Urinary bladder (tissue), 4 donors: ENCODE measurements at places on chromosomes 6 and 20. TPM values are rescaled to one million over a fixed set of nuclear protein-coding genes. Genes with fewer than 3 reads are reported as not detected.

CENPB gene
- 36.9 TPM for total RNA-seq

COX4I2 gene
- total RNA-seq: 4.8 TPM

MAVS gene
- 13.8 TPM for total RNA-seq

MATN4 gene
- 1.5 TPM for total RNA-seq

SLC22A3 gene
- 11.0 TPM for total RNA-seq

CAP2 gene
- 19.0 TPM for total RNA-seq

TMEM244 gene
- total RNA-seq: not detected

SLC52A3 gene
- 1.9 TPM for total RNA-seq

FAM229B gene
- 27.8 TPM for total RNA-seq

DNA sequence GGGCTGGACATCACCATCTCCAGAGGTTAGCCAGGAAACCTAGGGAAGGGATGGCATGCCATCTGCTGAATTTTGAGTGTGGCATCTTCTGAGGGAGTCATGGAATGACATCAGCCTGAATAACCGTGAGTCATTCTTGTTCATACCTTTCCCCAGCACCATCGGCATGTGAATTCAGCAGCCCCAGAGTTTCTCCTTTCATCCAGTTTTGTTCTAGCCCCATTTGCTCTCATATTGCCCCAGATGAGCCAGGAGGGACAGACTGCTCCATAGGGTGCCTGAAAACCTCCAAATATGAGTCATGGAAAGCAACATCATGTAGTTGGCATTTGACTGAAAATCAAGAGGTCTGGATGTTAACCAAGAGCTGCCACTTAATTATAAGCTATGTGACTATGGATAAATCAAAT, 219.2 kb upstream of the SGK1 start:
- DNase-seq: no peak

DNA sequence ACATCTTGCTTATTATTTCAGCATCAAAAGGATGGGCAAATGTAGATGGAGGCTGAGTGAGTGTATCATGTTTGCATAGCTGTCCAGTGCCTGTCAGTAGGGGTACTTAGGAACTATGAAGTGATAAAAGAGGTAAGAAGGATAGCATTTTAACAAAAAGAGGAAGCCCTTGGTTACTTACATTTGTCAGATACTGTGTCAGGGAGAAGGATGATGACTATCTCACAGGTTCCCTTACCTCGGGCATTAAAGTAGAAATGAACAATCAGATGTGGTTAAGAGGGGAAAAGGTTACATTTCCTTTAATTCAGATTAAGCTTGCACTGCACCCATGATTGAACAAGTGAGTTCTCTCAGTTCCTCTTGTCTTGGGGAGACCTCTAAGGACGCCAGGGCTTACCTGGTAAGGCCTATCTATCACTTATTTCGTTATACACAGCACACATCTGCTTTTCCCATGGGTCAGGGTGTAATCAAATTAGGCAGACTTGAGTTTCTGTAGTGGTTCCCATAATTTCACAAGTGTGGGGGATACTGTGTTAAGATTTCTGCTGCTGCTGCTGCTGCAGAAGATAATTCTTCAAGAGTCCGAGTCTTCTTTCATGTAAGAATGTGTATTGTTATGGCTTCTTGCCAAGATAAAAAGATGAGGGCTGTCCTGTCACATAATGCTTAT, 4.5 kb downstream of the FOXO3 start:
- DNase-seq: no peak

- DNase-seq: no peak
Measured at GRCh38 chr6:157614026-157614568, 208.9 kb upstream of the SNX9 start.

DNA sequence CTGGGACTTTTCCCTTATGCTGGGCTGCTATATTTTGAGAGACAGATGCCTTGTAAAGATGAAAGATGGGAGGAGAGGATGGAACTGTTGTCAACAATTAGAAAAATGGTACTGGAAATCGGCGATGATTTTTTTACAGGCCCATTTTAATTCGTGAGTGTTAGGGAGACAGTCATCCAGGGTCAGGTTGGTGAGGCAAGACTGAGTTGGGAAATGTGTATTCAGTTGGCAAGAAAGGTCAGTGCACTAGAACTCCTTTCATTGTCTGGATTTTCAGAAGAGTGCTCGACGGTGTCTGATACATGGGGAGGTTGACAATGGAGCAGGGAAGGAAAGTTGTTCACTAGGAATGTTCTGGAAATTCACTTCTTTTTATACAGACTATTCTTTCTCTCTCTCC, 394.4 kb downstream of the QKI start:
- no peak for DNase-seq

DNA sequence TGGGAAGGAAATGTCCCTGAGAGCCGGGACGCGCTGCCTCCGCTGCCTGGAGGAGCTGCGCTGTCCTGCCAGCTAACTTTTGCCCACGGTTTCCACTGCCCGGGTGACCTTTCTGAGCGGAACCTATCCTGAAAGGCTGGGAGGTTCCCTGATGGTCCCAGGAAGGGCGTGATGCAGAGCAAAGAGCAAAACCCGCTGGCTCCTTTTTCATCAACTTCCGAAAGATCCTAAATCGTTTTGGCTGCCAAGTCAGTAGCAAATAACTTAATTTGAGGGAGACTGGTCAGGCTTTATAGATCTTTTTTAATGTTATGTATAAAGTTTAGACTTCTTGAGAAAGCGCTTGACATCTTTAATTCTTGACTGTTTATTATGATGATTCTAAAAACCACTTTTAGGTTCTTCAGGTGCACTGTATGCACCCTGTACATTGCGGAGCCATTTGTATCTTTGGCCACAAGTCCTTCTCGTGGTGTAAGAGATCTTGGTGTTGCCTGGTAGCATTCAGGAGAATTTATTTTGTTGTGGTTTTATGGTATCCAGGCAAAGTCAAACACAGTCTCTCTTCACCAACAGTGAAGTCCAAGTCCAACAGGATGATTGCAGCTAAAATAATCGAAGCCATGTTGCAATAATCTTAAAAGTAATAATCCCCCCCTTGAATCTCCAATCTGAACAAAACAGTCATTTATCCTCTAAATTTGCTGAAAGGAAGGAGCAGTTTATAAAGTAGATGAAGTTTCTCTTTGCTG, at the start of gene SYNE1:
Gene SYNE1, minus strand, starts transcription at position 67 of the 752 bp plus-strand sequence. CDS start 9,031 bp downstream, outside the sequence.
- DNase-seq: no peak

- DNase-seq: no peak
Measured at GRCh38 chr20:32282461-32282860, 5.0 kb downstream of the KIF3B start.

GRCh38 chr6:26141378-26141904, 54.2 kb downstream of the HFE start:
- DNase-seq: no peak

DNA sequence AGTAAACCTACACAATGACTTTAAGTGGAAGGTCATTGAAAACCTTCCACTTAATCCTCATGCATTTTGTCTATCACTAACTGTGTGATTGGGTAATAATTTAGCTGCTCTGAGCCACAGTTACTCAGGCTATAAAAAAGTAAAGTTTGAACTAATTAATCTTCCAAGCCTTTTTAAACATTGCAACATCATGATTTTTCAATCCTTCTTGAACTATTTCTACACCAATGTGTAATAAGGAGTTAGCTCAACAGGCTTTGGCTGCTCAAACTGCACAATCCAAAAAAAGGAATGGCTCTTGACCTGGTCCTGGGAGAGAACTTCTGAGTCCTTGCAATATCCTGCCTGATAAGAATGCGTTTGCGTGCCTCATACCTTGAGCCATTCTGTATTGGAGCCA, 34.8 kb upstream of the FILIP1 start:
- no peak for DNase-seq

DNA sequence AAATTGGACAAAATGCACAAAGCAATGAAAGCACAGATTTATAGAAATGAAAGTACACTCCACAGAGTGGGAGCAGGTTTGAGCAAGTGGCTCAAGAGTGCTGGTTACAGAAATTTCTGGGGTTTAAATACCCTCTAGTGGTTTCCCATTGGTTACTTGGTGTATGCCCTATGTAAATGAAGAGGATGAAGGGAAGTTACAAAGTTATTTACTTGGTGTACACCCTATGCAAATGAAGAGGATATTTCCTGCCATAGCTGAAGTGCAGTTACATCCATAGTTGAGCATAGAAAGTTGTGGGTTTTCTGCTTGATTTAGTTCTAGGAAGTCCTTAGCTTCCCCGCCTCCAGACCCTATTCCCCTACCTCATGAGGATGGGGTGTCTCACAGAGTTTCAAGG, 22.7 kb downstream of the BCAS1 start:
- no peak for DNase-seq

GRCh38 chr6:136921936-136922684, at the start of gene SLC35D3:
TSS of gene SLC35D3 (plus strand) at chr6:136922301. CDS start at chr6:136922429, 128 bp downstream.
- no peak for DNase-seq

DNA sequence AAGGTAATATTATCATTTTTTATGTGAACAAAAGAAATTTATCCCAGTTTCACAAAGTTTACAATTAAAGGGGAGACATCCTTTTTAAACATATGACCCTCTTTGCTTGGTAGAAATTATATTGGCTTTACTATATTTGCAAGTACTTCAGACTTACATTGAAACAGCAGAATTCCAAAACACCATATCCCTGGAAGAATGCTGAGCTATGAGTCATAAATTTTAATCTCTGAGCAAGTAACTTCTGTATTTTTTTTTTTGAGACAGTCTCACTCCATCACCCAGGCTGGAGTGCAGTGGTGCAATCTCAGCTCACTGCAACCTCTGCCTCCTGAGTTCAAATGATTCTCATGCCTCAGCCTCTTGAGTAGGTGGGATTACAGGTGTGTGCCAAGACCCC, 240.4 kb downstream of the TBC1D32 start:
- no peak for DNase-seq

- no peak for DNase-seq
Measured at GRCh38 chr20:48629069-48629959, 198.5 kb downstream of the PREX1 start.

DNA sequence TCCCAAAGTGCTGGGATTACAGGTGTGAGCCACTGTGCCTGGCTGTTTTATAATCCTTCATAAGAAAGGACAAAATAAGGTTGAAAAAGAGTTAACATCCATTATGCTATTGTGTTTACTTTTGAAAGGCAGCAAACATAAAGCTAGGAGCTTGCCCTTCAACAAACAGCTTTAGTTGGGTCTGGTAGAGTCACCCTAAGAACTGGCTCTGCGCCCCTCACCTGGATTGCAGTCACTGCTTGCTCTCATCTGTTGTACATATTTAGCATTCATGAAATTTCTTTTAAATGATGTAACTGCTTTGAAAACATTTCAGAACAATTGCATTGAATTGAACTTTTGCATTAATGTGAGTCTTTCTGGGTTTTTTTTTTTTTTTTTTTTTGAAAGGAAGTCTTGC, 38.9 kb downstream of the JARID2 start:
- no peak for DNase-seq

DNA sequence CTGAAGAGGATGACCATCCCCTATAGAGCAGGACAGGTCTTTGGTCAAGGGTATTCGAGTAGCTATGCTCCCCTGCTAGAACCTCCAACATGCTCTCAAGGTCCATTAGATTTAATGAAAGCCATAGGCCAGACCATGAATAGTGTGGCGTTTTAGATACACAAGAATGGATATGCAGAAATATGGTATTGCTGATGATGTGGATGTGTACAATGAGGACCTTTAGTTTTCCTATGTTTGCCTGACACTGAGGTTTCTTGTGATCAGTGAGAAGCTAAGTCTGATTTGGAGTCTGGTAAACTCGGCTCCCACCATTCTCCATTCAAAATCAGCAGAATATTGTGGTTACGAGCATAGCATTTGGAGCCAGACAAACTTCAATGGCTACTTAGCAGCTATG, 125.6 kb downstream of the TSHZ2 start:
- no peak for DNase-seq

GRCh38 chr6:71531006-71531405, 242.4 kb downstream of the OGFRL1 start:
- no peak for DNase-seq

GRCh38 chr6:31574106-31575061, 981 bp upstream of the TNF start:
- DNase-seq: no peak

DNA sequence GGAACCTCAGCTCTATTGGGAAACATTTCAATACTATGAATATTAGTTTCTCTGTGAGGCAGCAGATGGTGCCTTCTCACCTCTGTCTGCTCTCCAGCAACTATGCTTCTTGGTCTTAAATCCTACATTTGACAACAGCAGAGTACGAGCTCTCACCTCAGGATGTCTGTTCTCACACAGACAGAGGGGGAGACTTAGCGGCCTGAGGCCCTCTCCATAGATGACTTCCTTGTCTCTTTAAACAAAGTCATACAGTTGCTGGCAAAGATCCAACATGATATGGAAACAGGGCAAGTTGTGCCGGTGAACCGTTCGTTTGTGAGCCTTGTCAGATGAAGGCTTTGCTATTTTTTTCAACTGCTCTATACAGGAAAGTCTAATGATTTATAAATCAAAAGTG, 43.7 kb upstream of the GABRR1 start:
- no peak for DNase-seq

GRCh38 chr6:146546443-146547043, 2.9 kb downstream of the RAB32 start:
- DNase-seq: no peak
